SK-N-DZ (cell line): ENCODE measurements at places on chromosomes 1 and 21.
A peak's percentile ranks its signal among the peaks of the same experiment; 100 is the strongest.

GRCh38 chr21:30800605-30801004 lies 12.5 kb downstream of the KRTAP8-1 start:
- no peak for DNase-seq

GRCh38 chr1:112396653-112397471 lies 848 bp downstream of the CTTNBP2NL start:
- DNase-seq, result peak; percentile 49

DNA sequence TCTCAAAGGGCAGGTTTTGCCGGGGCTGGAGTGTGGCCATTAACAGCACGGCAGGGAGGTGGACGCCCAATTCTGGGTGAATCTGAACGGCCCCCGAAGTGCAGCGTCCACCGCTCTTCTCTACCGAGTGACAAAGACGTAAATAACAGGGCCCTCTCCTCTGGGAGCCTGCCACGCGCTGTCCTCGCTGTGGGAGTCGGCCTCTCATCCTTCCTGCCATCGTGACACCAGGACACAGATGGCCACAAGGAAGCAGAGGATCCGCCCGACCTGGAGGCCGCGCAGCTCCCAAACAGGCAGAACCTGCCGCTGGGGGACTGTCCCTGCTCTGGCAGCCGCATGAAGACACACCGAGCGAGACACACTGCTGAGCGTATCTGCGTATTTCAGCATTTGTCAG lies 12.1 kb upstream of the CDK11B start:
- no peak for DNase-seq

- DNase-seq, result peak; percentile 56
Observed at GRCh38 chr1:15046487-15047165, 106.9 kb upstream of the TMEM51 start.

DNA sequence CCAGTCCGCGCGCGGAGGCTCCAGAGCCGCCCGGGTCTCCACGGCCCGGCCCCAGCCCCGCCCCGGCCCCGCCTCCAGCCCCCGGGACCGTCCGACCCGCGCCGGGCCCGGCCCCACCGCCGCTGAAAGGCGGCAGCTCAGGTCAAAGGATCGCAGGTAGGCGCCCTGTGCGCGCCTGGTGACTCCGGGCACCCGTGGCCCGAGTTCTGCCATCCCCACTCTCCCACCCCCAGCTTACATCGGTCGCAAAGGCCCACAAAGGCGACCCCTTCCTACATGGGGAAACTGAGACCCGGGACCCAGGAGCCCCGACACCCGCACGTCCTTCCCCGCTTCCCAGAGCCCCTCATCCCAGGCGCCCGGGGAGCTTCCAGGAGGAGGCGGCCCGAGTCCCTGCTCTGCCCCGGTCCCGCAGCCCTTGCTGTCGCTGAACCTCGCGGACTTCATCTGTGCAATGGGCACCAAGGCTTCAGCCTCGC lies at the start of gene TMEM200B:
Gene TMEM200B, minus strand, starts transcription at position 17 of the 479 bp plus-strand sequence. CDS start 2,075 bp downstream, outside the sequence.
- DNase-seq, result no peak

GRCh38 chr1:234743791-234744611 lies 134.0 kb upstream of the IRF2BP2 start:
- no peak for DNase-seq
